Activated naive CD4-positive, alpha-beta T cell treated with Interleukin-2 at 50 U/mL for 16 hours (primary cell): ENCODE measurements at places on chromosomes 16 and 17.

DNA sequence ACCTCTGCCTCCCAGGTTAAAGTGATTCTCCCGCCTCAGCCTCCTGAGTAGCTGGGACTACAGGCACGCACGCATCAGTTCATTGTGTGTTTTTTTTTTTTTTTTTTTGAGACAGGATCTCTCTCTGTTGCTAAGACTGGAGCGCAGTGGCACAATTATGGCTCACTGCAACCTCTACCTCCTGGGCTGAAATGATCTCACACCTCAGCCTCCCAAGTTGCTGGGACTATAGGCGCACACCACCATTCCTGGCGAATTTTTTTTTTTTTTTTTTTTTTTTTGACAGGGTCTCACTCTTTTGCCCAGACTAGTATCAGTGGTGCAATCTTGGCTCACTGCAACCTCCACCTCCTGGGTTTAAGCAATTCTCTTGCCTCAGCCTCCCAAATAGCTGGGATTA, 17.8 kb upstream of the RAPGEFL1 start:
- DNase-seq: no peak

GRCh38 chr16:78323315-78323714, 223.9 kb downstream of the WWOX start:
- DNase-seq: no peak

DNA sequence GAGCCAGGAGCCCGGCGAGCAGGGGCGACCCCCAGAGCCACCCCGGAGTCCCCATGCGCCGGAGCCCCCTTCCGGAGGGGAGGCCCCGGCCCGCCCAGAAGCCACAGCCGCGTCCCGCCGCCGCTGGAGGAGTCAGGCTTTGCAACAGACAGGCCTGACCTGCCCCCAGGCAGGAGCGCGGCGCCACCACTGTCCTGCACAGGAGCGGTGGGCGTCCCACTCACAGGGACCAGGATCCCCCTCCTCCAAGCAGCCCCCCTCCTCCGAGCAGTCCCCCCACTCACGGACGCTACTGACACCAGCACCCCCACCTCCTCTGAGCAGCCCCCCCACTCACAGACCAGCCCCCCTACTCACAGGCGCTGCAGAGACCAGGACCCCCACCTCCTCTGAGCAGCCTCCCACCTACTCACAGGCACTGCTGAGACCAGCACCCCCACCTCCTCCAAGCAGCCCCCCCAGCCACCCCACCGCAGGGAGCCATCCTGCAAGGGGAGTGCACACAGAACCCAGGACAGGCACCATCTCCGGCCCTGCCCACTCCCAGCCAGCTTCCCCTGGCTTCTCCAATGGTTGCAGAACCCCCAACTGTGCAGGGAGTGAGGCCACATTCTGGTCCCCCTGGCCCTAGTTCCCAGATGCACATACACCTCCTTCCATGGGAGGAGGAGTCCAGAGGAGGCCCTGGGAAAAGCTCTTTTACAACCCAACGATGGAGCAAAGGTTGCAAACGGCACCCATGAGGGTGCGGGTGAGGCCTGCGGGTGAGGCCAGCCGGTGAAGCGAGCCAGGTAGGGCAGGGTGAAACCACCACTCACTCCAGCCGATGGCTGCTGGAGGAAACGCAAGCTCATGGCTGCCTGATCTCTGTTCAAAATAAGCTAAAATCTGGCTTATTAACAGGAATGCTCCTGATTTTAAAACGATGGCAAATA, 69.9 kb downstream of the ABR start:
- no peak for DNase-seq

GRCh38 chr17:30082773-30083172, 33.8 kb upstream of the NSRP1 start:
- no peak for DNase-seq

DNA sequence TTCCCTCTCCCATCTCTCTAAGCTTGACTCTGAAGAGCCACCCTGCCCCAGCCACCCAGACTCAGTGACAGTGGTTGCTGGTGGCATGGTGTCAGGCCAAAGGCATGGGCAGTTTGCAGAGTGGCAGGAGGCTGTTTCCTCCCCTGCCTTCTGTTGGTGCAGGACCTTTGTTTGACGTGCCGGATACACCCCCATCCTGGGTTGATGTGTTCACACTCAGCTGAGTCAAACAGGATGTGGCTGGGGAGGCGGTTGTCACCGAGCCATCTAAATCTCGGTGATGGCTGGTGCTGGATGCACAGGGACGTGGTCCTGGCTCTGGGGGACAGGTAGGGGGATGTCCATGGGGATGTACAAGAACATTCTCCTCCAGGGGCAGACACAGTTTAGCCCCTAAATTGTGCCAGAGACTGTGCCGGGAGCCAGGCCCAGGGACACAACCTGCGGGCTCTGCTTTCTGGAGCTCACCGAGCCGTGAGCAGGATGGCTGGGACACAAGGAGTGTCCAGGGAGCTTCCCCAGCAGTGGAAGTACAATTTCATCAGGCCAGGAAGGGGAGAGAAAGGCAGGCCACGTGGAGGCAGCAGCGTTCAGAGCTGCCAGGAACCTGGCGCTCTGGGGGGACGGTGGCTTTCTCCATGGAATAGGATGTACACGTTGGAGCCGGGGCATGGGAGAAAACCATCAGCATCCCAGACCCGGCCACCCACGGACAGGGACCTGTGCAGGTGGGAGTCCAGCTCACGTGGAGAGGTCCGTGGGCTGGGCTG, 264.2 kb downstream of the SEC14L1 start:
- DNase-seq: peak; percentile 87

- no peak for DNase-seq
Observed at GRCh38 chr16:58999762-59000161, 265.6 kb upstream of the GOT2 start.

- peak; percentile 44 for DNase-seq
Observed at GRCh38 chr16:30948667-30949649, at the start of gene ORAI3. TSS of gene ORAI3 (plus strand) at chr16:30949068. CDS start at chr16:30949290, 222 bp downstream.

DNA sequence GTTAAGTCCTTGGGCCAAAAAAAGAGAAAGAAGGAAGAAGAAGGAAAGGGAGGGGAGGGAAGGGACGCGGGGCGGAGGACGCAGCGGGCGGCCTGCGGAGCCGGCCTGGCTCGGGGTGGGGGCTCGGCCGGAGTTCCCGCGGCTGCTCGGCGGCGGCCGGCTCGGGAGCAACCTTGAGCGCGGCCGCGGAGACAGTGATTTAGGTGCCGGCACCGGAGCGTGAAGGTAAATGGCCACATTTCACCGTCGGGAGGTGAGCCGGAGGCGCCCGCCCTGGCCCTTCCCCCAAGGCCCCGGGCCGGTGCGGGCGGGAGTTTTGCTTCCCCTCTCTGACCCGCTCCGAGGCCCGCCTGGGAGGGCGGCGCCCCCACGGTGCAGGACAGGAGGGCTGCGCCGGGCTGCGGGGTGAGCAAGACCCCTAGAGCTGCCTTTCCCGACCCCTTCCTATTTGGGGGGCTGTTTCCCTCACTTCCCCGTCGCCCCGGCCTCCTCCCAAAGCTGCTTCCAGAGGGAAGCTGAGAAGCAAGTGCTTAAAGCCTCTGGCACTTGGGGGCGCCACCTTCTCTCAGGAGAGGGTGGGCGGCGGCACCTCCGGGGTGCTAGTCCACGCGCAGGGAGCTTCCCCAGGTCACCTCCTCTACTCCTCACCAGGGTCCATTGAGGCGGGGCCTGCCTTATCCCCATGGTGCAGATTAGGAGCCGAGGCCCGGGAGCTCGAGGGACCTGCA, 56.5 kb downstream of the MRM1 start:
- DNase-seq: no peak

DNA sequence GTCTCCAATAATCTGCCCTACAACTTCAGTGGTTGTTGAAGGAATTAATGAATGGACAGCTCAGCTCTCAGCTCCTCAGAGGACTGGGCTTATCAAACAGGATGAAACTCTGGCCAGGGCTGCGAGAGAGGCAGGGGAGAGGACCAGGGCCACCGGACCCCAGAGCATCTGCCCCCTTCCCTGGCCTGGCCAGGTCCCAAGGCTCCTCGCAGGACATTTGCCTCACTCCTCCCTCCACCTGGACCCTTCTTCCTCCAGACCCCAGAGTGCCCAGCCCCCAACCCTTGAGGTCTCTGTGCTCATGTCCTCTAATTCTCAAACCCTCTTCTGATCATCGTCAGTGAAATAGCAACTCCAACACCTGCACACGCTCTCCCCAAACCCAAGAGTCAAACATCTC, 3.7 kb downstream of the CD300C start:
- no peak for DNase-seq

DNA sequence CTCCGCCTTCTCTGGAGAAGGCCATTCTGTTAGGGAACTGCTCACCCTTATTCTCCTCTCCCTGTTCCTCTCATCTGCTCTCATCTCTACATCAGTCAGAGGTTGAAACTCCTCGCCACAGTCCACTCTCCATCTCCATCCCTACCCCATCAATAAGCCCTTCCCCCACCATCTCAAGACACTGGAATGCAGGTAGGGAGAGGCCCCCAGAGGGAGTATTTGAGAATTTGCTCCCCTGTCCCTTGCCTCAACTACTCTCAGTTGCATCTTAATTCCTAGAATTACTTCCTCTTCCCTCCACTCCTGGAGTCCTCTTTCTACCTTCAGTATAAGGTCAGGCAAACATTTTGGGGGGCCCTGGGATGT, 2.0 kb upstream of the AATF start:
- DNase-seq: no peak

- no peak for DNase-seq
Observed at GRCh38 chr17:81349397-81350319, 45.6 kb upstream of the BAHCC1 start.

DNA sequence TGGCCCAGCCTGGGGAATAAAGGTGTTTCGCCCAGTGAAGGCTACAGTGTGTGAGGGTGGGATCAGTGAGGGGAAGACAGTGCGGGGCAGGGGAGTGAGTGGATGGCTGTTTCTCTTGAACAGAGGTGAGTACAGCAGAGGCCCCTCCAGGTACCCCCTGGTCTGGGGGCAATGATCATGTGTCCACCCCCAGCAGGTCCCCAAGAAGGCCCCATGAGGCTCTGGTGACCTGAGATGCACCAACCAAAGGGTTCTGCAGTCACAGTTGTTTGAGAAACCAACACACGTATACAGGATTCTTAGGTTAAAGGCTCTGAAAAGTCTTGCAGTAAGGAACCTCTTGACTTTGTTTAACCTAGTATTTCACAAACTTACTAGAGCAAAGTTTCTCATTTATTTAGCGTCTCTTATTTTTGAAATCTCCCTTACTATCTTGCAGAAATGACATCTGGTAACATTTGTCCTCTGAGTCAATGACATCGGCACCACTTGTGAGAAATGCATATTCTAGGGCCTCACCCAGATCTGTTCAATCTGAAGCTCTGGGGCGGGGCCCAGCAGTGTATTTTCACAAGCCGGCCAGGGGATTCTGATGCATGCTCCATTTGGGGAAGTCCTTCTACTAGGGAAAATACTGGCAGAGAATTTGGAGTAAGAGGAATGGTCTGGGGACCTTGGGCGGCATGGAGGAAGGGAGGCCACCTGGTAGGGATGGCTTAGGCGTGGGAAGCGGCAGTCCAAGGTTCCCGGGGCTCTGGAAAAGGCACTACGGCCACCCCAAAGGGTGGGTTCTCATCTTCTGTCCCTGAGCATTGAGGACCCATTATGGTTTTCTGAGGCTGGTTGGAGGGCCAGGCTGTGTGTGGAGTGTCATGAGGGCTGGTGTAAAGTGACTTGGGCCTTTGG, 217.3 kb downstream of the NTN1 start:
- no peak for DNase-seq

GRCh38 chr17:10156948-10157607, 41.3 kb downstream of the GAS7 start:
- no peak for DNase-seq

- no peak for DNase-seq
Observed at GRCh38 chr17:39099663-39100286, 51.7 kb downstream of the PLXDC1 start.

DNA sequence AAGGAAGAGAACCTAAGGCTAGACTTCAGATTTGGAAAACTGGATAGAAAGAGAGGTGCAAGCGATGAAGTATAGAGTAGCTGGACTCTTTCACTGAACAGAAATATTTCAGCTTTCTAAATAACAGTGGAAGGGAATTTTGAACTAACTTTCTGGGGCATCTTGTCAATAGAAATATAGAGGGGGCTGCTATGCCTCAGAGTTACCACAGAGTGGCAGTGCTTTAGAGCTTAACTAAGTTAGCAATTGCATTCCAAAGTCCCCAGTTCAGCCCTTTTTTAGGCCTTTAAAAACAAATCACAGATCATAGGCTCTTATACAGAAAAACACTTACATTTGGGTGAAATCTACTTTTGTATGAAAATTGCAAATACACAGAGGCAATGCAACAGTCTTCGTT, 154.2 kb upstream of the CDH8 start:
- no peak for DNase-seq

DNA sequence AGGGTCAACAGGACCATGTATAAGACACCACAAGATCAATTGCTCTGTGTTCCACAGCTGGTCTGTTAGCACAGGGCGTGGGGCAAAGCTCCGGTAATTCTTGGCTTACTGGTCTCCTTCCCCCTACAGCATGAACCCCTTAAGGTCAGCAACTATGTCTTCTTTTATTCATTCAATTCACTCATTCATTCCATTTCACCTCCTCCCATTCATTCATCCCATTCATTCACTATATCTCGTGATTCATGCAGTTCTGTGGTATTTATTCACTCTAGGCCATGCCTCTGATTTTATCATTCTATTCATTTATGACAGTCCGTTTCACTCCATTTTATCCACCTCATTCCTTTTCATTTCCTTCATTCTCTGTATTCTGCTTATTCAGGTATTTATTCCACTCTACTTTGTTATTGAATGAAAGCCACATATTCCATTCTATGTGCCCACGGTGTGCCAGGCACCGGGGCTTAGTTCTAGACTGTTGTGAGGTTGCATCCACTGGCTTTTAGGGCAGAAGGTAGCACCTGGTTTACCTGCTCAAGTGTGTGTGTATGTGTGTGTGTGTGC, 19.0 kb upstream of the WFDC1 start:
- DNase-seq: no peak

DNA sequence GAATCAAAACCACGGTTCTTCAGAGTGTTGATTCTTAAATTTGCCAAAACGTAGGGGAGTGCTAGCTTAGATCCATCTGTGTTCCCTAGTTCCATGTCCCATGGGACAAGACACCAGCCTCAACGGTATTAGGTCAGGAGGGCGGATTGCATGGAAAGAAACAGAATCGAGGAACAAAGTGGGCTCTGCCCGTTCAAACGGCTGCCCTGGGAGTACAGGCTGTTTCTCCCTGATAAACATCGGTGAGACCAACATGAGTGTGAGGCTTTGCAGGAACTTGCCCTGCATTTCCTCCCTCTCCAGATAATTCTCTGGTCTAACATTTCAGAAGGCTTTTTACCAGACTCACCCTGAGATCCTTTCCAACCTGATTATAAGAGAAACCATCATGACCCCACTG, 82.2 kb downstream of the MRM3 start:
- no peak for DNase-seq

GRCh38 chr16:67936124-67936879, at the start of gene PSMB10:
TSS of gene PSMB10 (minus strand) at chr16:67936850. CDS start at chr16:67936749, 101 bp downstream.
- no peak for DNase-seq
